ENCODE measurements at places on chromosomes 3 and 15.

GRCh38 chr3:197026481-197026866 lies 3.1 kb downstream of the MELTF start:
- DNase-seq, result no peak

DNA sequence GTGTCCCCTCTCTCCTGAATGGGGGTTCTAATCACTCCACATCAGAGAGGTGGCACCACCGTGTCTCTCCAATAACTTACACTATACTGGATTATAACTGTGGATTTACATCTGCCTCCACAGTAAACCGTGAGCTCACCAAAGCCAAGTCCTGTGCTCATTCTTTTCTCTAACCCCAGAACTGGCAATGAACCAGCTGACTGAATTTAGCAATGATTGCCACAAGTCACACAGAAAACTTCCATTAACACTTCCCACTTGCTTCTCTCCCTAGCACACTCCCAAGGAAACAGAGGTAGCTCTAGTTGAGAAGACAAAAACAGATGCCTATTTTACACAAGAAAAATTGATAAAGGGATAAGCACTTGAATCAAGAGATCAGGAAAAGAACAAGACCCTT lies 361.3 kb downstream of the ULK4 start:
- no peak for DNase-seq

- no peak for DNase-seq
These were observed 1.3 kb downstream of the DMXL2 start for GRCh38 chr15:51621155-51621765.

- no peak for DNase-seq
These were observed 43.2 kb upstream of the UBE2E2 start for GRCh38 chr3:23159929-23160328.

- no peak for DNase-seq
These were observed 10.0 kb upstream of the ST8SIA2 start for GRCh38 chr15:92383519-92384324.

GRCh38 chr3:14423197-14423743 lies 20.9 kb downstream of the SLC6A6 start:
- no peak for DNase-seq

- no peak for DNase-seq
These were observed 8.8 kb upstream of the TOPBP1 start for GRCh38 chr3:133670525-133670995.

GRCh38 chr3:193996641-193997089 lies 139.3 kb upstream of the HES1 start:
- no peak for DNase-seq

GRCh38 chr3:106691476-106691875 lies 685.8 kb upstream of the CCDC54 start:
- no peak for DNase-seq
